Fibroblast of the conjunctiva (primary cell): ENCODE measurements at places on chromosomes 7 and 10.

- DNase-seq = no peak
Measured at GRCh38 chr7:118762451-118762850, 537.9 kb downstream of the ANKRD7 start.

GRCh38 chr10:30491916-30492515, 58.0 kb downstream of the MAP3K8 start:
- DNase-seq = no peak

- no peak for DNase-seq
Measured at GRCh38 chr10:94546049-94546900, 687 bp downstream of the HELLS start.

DNA sequence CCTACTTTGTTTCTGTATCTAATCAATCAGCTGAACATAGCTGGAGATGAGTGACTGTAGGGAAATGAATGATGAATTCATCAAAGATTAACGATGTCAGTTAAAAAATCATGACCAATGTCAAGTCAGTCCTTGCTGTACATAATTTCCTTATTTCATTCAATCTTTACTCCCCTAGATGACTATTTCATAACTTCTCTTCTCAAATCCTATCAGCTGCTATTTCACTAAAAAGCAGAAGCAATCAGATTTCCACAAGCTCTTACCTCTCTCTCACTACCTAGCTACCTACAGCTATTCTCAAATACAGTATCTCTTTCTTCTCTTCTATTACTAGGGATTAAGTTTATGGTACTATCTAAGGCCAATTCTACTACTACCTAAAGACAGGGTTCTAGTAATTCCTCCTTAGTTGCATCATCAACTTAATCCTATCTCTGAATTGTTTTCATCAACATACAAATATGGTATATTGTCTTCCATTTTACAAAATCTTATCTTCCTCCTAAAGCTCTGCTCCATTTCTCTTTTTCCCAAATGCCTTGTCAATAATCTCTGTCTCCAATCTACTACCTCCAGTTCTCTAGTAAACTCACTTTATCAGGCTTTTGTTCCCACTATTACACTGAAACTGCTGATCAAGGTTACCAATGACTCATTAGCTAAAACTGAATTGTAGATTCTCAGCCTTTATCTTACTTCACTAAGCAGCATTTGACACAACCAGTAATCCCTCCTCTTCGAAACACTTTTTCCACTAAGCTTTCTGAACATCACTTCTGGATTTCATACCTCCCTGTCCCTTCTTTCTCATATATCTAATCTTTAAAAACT, 28.4 kb downstream of the JMJD1C start:
- DNase-seq = no peak
